Stimulated activated CD8-positive, alpha-beta memory T cell treated with anti-CD3 and anti-CD28 coated beads, Interleukin-2, amount 100 ng/mL, for 1 hour (primary cell): ENCODE measurements at places on chromosomes 12 and 14.

- no peak for DNase-seq
Observed at GRCh38 chr14:103770902-103771301, 55.3 kb downstream of the ZFYVE21 start.

DNA sequence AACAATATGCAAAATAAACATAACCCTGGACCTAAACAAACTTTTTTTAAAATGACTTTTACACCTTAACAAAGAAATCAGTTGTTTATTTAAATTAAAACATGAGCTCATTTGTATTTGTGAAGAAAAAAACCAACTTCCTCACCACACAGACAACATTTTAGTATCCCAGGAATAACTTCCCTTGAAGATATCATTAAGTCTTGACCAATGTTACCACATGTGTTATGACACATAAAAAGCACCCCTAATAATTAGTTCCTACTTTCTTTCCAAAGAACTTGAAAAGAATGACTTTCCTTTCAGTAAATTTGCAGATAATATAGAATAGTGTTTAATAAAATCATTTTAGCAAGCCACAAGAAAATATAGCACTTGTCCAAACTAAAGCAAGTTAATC is 42.4 kb downstream of the DUSP16 start:
- DNase-seq: no peak

DNA sequence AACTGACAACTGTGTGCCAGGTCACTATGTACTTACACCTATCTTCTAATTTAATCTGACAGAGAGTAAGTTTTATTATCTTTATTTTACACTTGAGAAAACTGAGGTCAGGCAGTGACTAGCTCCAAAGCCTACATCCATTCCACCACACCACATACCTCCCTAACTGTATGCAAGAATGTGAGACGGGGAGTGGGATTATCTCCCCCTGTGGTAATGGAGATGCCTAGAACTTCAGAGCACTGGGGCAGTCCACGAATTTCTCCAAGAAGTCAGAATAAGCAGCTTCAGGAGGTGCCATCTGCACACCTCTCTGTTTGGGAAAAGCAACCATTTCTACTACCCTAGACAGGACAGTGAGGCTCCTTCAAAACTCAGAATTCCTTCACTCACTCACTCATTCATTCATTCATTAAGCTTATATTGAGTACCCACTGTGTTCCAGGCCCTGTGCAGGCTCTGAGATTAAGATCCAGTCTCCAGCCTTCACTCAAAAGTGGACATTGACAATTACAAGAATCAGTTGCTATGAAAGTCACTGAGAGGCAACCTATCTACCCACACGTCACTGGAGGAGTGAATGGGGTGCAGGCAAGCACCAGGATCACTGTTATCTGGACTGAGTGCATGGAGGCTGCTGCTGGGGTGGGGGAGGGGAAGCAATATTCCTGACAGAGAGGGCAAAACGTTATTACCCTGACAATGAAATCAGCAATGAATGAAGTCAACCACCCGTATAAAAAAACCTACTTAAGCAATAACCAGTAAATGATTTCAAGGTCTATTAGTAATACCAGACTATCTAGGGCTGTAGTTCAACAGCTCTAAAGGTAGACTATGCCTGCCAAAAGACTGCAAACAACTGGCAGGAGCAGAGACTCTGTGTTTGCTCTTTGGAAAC is 18.0 kb downstream of the SLC7A7 start:
- no peak for DNase-seq

- no peak for DNase-seq
Observed at GRCh38 chr14:79246173-79246572, 965.1 kb downstream of the DIO2 start.

DNA sequence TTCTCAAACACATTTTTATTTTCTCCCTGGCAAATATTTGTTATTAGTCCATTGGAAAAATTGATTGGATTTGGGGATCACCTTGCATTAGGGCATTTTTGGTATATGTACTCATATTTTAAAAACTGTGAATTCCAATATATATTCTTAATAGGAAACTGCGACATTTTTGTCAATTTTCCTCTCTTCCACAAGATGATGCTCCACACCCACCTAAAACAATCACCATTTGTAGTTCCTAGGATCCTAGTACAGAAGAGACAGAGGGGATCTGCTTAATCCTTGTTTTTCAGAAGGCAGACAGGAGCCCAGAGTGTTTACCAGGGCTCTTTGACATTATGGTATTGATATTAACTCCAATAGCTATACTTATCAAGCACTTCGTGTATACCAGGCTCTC is 22.8 kb upstream of the OASL start:
- DNase-seq: no peak

GRCh38 chr12:389142-390096 is at the start of gene KDM5A:
TSS of gene KDM5A (minus strand) at chr12:389320. CDS start at chr12:389091, 229 bp downstream.
- DNase-seq: peak; percentile 79

DNA sequence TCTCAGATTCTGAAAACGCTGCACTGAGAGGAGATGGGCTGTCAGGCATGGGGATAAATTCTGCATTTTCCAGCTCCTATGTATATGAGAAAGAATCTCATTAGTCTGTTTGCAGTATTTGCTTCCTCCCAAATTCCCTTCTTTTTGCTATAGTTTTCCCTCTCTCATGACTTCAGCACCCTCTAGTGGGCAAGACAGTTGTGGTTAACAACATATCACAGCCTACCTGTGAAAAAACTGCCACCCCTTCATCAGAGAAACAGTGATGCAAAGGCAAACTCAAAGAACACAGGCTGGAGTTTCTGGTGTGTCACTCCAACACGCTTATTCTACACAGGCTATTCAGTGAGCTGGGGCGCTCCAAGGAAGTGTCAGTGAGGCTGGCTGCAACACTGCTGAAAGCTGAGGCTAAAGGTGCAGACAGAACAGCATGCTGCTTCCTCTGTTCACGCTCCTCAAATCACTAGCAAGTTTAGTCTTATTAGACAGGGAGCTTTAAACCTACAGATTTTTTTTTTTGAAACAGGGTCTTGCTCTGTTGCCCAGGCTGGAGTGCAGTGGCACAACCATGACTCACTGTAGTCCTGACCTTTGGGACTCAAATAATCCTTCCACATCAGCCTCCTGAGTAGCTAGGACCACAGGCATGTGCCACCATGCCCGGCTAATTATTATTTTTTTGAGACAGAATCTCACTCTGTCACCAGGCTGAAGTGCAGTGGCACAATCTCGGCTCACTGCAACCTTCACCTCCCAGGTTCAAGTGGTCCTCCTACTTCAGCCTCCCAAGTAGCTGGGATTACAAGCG is 19.3 kb downstream of the ZC2HC1C start:
- no peak for DNase-seq

DNA sequence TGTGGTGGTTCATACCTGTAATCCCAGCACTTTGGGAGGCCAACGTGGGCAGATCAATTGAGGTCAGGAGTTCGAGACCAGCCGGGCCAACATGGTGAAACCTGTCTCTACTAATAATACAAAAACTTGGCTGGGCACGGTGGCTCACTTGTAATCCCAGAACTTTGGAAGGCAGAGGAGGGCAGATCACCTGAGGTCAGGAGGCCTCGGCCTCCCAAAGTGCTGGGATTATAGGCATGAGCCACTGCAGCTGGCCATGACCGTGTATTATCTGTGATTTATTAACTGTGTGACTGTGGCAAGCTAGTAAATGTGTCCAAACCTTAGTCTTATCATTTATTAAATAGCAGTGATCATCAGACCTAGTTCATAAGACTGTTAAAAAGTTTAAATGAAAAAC is 7.1 kb upstream of the ITPK1 start:
- DNase-seq: no peak

DNA sequence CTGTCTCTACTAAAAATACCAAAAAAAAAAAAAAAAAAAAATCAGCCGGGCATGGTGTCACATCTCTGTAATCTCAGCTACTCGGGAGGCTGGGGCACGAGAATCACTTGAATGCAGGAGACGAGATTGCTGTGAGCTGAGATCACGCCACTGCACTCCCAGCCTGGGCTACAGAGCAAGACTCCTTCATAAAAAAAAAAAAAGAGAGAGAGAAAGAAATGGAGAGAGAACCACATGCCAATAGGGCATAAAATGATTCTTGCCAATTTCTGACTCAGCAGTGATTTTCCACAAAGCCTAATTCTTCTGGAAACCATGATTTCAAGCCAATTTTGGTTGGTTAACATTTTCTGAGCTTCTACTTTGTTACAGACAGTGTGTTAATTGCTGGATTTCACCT is 250.4 kb upstream of the SEL1L start:
- no peak for DNase-seq

DNA sequence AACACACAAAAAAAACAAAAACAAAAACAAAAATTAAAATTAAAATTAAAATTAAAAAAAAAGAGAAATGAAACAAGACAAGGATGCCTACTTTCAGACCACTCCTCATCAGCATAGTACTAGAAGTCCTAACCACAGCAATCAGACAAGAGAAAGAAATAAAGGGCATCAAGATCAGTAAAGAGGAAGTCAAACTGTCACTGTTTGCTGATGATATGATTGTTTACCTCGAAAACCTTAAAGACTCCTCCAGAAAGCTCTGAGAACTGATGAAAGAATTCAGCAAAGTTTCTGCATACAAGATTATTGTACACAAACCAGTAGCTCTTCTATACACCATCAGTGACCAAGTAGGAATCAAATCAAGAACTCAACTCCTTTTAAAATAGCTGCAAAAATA is 29.2 kb downstream of the ALG10 start:
- no peak for DNase-seq

GRCh38 chr12:111361717-111362576 is 6.9 kb downstream of the PHETA1 start:
- DNase-seq: no peak

GRCh38 chr14:102671410-102671809 is 79.0 kb downstream of the RCOR1 start:
- DNase-seq: no peak

GRCh38 chr12:57574795-57575194 is 16.2 kb upstream of the PIP4K2C start:
- no peak for DNase-seq

- DNase-seq: no peak
Observed at GRCh38 chr12:51907856-51908425, 637 bp downstream of the ACVRL1 start.

GRCh38 chr12:62640910-62641448 is 174.4 kb downstream of the MON2 start:
- no peak for DNase-seq

- DNase-seq: no peak
Observed at GRCh38 chr14:31842899-31843298, 234.2 kb upstream of the ARHGAP5 start.

DNA sequence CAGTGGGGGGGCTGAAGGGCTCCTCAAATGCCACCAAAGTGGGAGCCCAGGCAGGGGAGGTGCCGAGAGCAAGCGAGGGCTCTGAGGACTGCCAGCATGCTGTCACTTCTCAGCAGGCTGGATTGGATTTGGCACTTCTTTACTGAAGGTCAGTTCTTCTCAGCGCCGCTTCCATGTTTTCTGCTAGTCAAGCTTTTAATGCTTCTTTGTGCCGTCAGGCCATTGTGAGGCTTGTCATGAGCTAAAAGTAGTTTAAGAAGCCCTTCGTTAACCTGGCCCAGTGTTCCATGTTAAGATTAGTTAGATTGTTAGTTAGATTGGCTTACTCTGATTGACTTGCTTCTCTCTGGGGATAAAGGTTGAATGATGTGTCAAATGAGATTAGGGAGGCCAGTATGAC is 13.4 kb downstream of the GABARAPL1 start:
- DNase-seq: no peak

- no peak for DNase-seq
Observed at GRCh38 chr12:33602515-33602914, 162.9 kb upstream of the SYT10 start.

GRCh38 chr12:2683283-2684025 is 111.3 kb upstream of the FKBP4 start:
- no peak for DNase-seq

GRCh38 chr12:118307069-118307954 is 65.4 kb downstream of the TAOK3 start:
- no peak for DNase-seq

GRCh38 chr14:77031759-77032490 is 3.4 kb upstream of the IRF2BPL start:
- DNase-seq: no peak

GRCh38 chr12:10701131-10701681 is 21.9 kb downstream of the YBX3 start:
- no peak for DNase-seq

GRCh38 chr14:75578786-75579337 is 442 bp downstream of the FLVCR2 start:
- DNase-seq: no peak

DNA sequence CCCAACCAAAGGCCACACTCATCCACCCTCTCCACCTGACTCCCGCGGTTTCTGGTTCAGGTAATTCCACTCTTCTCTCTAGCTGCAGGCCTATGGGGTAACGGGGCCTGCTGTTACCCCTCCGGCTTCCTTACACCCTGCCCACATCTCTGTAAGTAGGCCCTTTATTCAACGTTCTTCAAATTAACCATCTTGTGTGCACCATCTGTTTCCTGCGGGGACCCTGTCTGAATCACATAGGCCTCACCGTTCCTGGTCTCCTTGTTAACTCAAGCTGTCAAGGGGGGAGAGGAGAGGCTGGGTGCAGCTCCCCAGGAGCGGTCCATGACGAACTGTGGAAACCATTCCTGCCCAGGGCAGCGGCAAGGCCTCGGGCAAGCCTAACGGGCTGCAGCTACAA is 9.3 kb upstream of the DLK1 start:
- DNase-seq: no peak

DNA sequence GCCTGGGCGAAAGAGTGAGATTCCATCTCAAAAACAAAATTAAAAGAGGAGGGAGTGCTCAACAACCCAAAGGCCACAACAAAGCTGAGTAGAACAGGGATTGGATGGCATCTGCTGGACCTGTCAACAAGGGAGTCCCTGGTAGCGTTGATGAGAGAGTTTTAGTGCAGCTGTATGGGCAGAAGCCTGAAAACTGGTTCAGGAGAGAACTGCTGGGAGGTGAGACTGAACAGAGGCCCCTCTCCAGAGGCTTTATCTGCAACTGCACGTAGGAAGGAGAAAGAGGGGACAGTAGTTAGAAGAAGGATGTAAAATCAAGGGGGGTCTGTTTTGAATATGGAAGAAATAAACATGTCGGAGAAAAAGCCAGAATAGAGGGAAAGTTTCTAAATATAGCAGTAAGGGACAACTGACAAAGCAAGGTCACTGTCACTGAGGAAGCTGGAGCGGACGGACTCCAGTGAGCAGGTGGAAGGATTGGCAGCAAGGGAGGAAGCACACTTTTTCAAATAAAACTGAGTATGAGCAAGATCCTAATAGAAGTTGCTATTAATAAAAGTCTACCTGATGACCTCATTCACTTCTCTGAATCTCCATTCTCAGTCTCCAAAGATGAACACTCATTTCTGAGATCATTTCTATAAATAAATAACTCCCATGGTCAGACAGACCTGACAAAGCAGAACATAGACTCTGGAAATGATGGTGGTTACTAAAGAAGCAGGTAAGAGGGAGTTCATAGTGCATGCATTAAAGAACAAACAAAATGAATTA is 11.8 kb upstream of the ATF1 start:
- no peak for DNase-seq

DNA sequence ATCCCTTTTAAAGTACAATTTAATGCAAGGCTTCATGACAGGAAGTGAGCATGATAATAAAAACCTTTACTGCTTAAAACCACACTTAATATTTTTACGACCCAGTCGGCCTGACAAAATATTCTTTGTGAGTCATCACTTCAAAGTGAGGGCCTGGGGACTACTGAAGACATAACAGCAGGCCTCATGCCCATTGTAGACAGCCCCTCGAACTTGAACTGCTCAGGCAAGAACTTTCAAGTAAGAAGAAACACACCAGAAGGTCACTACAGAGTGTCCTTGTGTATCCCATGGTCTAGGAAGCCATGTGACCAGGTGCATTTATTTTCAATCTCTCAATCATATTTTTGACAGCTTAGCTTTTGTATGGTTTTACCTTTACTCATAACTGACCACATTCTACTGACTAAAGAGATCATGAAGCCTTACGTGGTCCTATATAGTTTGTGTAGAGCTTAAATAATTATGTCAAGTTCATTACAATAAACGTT is 61.4 kb upstream of the MANSC4 start:
- no peak for DNase-seq
